IPS-NIHi11 (cell line): ENCODE measurements at places on chromosomes 16 and 17.
A peak's percentile ranks its signal among the peaks of the same experiment; 100 is the strongest.

GRCh38 chr17:3571043-3571900 is 13.7 kb upstream of the TRPV3 start:
- DNase-seq = no peak

DNA sequence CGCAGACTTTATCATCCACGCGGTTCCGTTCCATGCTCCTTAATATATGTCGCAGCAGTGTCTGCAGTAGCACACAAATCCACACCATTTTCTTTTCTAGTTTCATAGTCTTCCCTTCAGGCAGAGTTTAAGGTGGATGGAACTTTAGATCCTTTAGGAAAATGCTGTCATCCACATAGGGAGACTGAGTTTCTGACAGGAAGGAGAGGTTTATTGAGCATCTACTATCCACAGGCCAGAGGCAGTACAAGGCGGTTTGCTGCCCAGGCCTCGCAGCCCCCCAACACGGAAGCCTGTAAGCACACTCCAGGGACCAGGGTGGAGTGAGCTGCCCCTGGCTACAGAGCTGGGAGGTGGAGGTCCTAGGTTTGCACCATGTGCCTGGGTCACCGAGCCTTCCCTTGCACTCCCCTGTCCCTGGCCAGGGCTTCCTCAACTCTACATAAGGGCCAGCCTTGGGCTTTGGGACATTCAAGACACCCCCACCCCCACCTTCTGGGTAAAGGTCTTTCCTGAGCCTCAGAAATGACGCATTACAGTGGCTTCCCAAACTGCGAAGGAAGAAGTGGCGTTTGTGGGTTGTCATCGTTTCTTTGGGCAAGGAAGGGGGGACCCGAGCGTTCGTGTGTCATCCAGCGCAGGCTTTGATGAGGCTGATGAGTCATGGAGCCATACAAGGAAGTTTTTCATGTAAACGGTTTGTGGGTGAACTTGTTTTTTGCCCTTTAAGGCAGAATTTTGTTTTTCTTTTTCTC is 146.5 kb upstream of the PLCG2 start:
- no peak for DNase-seq

DNA sequence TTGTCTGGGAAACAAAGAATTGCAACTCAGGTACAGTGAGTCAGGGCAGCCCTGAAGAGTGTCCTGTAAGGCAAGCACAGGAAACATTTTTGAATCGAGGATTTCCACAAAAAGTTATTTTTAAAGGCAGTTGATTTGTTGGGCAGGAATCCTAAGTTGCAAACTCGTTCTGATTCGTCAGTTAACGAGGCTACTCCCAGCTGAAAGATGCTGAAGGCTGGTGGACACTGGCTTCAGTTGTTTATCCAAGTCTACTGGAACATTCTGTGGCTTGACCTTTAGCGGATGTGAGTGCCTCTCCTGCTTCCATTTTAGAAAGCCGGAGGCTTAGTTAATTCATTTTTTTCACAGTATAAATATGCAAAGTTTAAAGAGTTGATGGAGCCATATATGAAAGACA is 84.2 kb downstream of the KCNJ12 start:
- no peak for DNase-seq

DNA sequence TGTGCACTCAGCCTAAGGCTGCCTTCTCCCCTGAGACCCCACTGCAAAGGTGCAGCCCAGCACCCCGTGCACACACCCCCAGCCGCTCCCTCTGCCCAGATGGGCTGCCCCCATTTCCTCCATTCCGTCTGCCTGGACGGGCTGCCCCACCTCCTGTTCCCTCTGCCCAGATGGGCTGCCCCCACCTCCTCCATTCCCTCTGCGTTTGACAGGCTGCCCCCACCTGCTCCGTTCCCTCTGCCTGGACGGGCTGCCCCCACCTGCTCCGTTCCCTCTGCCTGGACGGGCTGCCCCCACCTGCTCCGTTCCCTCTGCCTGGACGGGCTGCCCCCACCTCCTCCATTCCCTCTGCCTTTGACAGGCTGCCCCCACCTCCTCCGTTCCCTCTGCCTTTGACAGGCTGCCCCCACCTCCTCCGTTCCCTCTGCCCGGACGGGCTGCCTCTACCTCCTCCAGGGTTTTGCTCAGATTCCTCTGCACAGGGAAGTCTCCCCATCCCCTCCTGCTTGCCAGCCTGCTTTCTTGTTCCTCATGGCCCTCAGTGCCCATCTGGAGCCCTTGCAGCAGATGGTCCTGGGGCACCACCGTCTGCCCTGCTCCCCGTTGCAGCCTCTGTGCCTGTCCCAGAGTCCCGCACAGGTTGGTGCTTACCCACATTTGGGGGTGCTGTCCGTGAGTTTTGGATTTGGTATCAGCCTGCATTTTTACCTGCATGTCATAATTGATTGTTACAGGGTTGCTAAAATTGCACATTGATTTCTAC is 23.4 kb upstream of the IL17C start:
- no peak for DNase-seq

- DNase-seq = peak; percentile 4
Measured at GRCh38 chr16:2691491-2692248, 9.3 kb downstream of the KCTD5 start.

GRCh38 chr16:64654178-64654577 is 467.7 kb downstream of the CDH11 start:
- DNase-seq = no peak

GRCh38 chr17:51029142-51029541 is 91.5 kb downstream of the SPAG9 start:
- no peak for DNase-seq

GRCh38 chr17:51258756-51259563 is 889 bp downstream of the MBTD1 start:
- DNase-seq = peak; percentile 34

DNA sequence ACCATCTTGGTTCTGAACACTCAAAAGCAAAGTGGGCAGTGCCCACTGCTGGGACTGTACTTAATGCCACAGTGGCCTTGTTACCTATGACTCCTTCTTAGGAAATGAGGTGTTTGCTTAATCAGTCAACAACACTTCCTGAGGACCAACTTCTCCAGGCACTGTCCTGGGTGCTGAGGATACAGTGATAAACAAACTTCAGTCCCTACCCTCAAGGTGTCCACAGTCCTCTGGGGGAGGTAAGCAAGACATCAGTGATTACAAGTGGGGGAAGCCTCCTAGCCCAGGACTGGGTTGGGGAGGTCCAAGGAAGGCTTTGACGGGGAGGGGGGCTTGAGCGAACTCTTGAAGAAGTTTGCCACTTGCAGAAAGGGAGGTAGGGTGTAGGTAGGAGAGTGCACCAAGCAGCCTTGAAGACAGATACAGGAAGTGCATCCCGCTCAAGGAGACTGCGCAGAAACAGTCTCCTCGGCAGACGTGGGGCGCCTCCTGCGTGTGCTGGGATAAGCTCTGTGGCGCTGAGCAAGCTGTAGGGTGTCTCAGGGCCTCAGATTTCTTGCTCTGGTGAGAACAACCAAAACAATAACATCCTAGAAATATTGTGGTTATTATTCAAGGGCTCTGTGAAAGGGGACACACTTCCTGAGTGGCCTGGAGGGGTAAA is 2.6 kb upstream of the ABCC3 start:
- no peak for DNase-seq

- peak; percentile 99 for DNase-seq
Measured at GRCh38 chr17:3944485-3945388, 19.5 kb downstream of the ATP2A3 start.

DNA sequence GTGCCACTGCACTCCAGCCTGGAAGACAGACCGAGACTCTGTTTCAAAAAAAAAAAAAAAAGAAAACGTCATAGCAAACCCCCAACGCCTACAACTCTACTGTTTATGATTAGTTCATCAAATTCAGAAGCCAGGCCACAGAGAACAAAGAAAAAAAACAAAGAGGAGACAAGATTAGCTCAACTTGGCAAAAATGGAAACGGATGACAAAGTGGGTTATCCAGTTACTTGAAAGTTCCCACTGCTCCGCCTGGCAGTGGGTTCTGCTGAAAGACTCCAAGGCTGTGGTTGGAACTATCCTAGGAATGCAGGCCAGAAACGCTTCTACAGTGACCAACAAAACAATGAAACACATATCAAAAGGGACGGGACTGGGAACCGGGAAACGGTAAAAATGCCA is 53.1 kb downstream of the MRM3 start:
- peak; percentile 69 for DNase-seq
